Stimulated activated CD4-positive, alpha-beta T cell treated with anti-CD3 and anti-CD28 coated beads, Interleukin-15, amount 100 ng/mL, for 1 hour (primary cell): ENCODE measurements at places on chromosomes 13 and 19.

DNA sequence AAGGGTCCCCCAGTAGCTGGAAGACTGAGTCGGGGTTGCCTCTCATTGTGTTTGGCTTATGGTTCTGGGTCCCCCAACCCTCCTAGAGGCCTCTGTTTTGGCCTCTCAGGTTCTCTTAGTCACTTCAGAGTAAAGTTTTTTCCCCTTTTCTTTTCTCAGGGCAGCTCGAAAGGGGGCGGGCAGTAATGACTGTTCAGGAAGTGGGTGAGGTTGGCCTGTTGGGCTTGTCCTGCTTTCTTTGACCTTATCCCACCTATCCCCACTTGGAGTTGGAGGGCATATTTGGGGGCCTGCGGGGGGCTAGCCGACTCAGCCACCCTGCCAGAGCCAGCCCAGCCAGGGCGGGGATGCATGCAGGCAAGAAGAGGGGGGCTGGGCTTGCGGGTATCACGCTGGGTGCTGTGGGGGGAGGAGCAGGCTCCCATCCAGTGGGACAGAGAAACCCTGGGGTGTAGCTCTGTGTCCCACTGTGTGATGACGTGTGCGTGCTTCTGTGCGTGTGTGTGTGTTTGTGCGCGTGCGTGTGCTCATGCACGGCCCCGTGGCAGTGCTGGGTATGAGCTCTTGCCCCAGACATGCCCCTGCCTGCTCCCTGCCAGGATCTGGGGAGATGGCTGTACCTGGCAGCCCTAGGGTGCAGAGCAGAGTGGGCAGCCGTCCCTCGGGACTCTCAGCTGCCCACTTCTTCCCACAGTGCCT is 1.4 kb downstream of the CIC start:
- DNase-seq: peak; percentile 49

DNA sequence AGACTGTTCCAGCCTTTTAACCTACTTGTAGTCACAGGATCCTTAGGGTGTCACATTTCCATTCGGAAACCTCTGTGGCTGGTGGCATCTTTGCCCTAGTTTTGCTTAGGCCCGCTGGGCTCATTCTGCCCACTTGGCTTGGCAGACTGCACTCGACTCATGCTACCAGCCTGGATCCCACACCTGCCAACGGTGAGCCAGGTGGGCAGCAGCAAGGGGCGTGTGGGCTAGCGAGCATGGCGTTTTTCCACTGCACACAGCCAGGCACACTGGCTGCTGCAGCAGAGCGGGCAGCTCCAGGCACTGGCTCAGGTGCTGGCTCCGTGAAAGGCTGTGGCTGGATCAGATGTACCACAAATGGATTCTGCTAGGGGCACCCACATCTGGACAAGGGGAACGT is 838.2 kb downstream of the SLITRK6 start:
- no peak for DNase-seq

DNA sequence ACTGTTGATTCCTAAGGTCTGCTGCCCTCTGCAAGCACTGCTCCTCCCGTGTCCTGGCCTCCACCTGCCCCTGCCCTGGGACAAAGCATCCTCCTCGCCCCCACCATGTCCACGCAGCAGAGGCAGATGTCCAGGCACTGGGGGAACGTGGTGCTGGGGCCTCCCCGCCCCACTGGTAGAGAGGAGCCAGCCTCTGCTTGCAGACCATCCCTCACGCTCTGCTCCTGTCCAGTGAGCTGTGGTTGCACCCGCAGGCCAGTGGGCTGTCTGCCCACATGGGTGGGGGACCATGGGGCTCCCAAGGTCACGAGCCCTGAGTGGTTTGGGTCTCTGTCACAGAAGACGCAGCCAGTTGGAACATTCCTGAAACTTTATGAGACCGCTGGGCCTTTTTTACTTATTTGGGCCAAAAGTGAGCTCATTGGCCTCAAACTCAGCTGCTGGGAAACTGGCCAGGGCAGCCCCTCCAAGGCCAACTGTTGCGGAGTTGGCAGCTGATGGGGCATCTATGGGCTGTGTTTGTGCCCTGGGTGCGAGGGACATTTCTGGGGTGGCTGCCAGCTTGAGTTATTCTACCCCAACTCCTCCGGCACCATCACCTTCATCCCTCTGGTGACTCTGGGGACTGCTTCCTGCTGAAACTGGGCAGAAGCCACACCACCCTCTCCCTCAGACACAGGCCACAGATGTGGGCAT is 64.8 kb upstream of the F7 start:
- DNase-seq: no peak

DNA sequence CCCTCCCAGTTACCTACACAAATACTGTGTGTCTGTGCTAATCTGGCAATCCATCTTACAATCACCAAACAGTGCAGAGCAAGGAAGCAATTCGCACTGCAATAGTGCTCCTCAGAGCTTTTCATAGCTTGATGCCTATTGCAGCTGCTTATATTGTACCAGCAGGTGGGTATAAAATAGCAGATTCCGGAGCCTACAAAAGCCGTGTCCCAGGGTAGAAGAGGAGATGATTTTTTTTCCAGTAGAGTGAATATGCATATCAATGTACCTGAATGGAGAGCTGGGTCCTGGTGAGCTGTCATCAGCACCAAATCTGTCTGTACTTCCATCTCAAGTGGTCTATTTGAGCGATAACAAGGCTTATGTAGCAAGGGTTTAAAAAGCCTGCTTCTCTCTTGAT is 668.4 kb downstream of the DIAPH3 start:
- no peak for DNase-seq

DNA sequence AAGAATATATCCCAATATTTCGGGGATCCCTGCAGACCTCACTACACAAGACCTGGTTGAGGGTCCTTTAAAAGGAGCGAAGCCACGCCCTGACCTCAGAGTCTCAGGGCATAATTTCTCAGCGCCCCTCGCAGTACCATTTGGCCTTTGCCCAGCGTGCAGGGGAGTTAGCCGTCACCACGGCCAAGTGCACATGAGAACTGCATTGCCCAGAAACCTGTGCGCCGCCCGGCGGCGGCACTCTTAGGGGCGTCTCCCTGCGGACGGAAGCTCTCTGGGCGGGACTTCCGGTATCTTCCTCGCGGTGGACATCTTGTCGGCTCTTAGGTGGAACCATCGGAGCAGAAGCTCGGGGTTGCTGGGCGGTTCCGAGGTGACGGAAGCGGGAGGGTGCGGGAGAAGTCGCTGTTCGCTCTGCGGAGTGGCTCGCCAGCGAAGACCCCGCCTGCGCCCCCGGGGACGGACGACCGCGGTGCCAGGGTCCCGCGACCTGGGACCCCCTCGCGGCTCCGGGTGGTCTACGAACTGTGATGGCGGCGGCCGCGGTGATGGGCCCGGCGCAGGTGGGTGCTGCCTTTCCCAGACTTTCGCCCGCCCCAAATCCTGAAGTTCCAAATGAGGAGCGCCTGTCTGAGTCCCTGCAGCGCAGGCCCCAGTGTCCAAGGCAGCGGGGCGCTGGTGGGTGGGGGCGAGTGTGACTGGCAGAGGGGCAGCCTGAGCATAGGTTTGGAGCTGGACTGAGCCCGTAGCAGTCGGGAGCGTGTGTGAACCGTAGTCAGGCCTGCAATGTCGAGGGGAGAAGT is at the start of gene ZNF134:
Gene ZNF134, plus strand, starts transcription at position 302 of the 803 bp plus-strand sequence. CDS start 5,227 bp downstream, outside the sequence.
- peak; percentile 74 for DNase-seq

- no peak for DNase-seq
Measured at GRCh38 chr13:104357174-104357573, 1291.0 kb upstream of the SLC10A2 start.

DNA sequence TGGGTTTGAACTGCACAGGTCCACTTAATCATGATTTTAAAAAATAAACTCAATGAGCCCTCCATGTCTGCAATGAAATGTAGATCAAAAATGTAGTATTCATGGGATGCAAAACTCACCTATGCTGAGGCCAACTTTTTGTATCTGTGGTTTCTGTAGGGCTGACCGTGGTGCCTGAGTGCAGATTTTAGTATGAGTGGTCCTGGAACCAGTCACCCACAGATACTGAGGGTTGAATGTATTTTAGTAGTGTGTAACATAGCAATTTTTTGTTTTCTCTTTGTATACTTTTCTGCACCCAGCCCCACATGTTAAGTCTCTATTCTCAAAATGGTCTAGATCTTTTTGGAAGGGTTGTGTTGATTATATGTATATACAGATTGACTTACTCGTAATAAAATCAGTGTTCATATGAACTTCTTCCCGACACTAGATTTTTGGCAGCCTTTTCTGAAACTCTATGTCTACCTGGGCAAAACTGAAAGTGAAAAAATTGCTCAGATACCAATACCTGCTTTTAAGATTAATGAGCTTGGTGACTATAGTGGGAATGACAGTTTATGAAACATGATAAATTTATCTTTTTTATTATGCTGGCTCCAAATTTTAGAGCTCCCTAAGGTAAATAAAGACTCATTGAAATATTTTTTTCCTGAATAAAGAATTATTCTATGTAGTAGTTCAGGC is 51.6 kb downstream of the DNAJC15 start:
- no peak for DNase-seq

DNA sequence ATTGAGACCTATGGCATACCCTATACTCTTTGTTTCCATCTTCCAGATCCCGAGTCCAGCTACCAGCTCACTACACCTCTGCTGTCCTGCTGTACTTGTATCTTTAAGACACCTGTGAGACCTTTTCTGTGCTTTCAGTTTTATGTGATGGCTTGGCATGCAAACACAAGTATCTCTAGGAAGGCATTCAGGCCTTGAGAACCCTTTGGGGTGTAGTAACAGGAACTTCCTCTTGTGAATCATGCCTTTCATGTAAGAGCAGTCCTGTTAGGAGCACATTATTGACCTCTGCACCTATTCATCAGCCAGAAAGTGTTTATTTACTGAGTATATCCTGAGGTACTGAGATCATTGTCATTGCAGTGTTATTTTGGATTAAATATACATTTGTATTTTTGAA is 87.0 kb upstream of the HTR2A start:
- DNase-seq: no peak

- DNase-seq: peak; percentile 3
Measured at GRCh38 chr13:59391696-59392095, 772.0 kb downstream of the DIAPH3 start.

GRCh38 chr19:50258918-50259372 is 55.5 kb downstream of the MYH14 start:
- no peak for DNase-seq

DNA sequence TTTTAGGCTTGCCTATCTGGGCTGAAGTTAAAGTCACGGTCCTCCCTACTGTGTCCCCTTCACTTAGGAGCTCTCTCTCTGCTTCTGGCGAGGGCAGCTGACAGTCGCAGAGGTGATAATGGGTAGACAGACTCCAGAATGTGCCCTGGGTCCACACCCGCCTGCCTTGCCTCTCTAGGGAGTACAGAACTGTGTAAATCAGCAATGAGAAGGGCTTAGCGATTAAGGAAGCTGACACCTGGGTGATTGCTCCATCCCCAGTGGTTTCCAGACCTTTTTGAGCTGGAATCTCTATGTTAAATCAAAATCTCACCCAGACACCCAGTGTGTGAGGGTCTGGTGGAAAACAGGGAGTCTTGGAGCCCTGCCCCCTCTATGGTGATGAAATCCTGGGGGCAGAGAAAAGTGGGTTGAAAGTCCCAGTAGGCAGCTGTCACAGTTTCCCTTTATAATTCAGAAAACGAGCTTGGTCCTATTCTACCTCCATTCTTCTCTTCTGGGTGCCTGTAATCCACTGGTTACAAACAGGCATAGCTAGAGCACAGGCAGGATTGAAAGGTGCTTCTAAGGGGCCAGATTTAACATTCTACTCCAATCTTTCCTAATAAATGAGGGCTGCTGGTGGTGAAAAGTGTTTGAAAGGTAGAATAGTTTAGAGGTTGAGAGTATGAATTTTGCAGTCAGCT is 46.9 kb downstream of the OLFM4 start:
- no peak for DNase-seq

- DNase-seq: no peak
Measured at GRCh38 chr13:112960706-112961105, 8.3 kb upstream of the MCF2L start.

DNA sequence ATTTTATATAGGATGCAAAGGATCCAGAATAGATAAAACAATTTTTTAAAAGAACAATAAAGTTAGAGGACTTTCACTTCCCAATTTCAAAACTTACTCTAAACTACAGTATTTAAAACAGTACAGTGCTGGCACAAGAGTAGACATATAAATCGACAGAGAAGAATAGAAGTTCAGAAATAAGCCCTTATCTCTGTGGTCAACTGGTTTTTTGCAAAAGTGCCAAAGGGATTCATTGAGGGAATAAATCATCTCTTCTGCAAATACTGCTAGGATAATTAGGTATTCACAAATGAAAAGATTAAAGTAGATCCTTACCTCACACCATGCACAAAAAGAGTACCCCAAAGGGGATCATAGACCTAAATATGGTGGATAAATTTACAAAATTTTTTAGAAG is 431.0 kb upstream of the HTR2A start:
- no peak for DNase-seq

DNA sequence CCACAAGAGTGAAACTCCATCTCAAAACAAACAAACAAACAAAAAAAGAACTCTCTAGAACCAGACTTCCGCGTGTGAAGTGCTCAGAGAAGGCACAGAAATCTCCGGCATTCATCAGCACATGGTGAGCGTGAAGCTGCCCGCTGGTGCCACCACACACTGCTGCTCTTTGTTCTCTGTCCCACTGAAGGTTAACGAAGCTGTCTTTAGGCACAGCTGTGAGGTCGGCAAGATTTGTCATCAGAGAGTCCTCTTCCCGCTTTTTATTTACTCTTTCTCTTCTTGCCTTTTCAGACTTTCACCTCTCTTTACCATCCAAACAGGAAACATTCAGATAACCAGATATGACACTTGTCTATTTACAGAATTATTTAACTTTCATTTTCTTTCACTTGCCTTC is 115.2 kb upstream of the ARGLU1 start:
- DNase-seq: no peak

GRCh38 chr13:111007209-111007608 is 92.3 kb upstream of the ANKRD10 start:
- DNase-seq: no peak

GRCh38 chr13:112113851-112114250 is 46.9 kb downstream of the SOX1 start:
- DNase-seq: no peak

DNA sequence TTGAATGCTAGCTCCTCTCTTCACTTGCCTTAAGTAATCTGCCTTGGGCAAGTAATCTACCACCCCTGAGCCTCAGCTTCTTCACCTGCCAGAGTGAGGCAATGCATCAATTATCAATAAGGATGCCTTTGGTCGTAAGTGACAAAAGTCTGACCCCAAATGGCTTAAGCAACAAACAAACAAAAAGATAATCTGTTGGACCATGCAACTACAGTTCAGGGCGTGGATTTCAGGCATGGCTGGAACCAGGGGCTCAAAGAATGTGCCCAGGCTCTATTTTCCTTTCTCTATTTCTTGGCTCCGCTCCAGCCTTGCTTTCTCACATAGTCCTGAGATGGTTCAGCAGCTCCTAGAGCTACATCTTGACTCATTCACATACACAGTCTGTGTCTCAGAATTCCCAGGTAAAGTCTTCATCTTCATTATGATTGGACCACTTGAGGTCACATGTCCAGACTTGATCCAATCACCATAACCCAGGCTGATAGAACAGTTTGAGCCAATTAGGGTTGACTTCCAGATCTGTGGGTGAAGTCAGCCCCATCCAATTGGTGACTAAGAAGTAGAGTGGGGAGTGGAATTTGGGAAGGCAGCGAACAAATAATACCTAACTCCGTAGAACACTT is 29.6 kb downstream of the ACSBG2 start:
- no peak for DNase-seq

- no peak for DNase-seq
Measured at GRCh38 chr19:16338470-16339360, 14.1 kb downstream of the KLF2 start.
